NCI-H2107 (cell line): ENCODE measurements at places on chromosomes 5 and 9.
A peak's percentile ranks its signal among the peaks of the same experiment; 100 is the strongest.

DNA sequence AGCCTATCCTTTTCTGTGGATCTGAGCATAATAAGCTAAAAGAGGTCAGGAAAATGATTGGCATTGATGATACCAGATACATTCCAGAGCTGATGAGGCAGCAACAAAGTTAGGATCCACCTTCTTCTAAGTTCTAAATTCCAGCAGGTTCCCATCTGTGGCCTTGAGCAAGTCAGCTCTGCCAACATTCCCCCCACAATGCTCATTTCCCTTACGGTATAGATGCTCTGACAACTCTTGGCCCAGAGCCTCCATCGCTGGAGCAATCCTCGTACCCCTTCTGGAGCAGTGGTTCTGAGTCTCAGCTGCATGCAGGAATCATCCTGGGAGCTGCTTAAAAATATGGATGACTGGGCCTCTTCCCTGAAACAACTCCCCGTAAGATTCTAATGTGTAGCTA is 78.1 kb downstream of the MED27 start:
- no peak for DNase-seq

- DNase-seq, result peak; percentile 8
These were observed at the start of gene NME5 for GRCh38 chr5:138138949-138139780. Gene NME5 (minus strand): TSS chr5:138139428. CDS start chr5:138138780, 648 bp downstream.

GRCh38 chr5:109863752-109864151 is 174.0 kb downstream of the MAN2A1 start:
- DNase-seq, result no peak

DNA sequence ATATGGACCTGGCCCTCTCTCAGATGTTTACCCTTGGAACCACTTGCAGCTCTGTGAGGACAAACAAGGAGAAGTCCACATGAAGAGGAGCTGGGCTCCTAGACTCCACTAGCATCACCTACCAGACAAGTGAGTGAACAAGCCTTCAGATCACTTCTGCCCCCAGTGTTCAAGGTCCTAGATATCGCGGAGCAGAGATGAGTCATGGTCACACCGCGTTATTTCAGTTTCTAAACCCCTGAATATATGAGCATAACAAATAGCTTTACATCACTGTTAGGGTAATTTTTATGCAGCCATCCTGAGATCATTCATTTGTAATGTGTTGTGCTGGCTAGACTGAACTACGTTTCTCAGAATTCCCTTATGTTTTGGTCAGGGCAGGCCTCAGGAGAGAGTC is 77.0 kb upstream of the DAP start:
- DNase-seq, result no peak

GRCh38 chr5:157718519-157718918 is 12.7 kb upstream of the THG1L start:
- no peak for DNase-seq

DNA sequence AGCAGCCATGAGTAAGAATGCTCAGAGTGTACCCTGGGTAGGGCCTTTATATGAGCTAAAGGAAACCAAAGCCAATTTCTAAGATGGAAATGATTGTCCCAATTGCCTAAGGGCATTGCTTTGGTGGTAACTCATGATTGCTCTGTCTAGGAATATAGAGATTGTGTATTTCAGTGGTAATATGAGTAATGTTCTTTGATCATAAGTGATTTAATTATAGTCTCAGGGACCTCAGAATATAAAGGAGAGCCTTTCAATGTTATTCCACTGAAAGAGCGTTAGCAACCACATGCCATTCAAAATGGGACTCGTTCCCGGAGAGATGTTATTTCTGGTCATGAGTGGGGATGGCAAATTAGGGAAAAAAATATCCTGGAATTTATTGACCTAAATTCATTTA is 340.5 kb downstream of the ARHGEF28 start:
- peak; percentile 16 for DNase-seq

DNA sequence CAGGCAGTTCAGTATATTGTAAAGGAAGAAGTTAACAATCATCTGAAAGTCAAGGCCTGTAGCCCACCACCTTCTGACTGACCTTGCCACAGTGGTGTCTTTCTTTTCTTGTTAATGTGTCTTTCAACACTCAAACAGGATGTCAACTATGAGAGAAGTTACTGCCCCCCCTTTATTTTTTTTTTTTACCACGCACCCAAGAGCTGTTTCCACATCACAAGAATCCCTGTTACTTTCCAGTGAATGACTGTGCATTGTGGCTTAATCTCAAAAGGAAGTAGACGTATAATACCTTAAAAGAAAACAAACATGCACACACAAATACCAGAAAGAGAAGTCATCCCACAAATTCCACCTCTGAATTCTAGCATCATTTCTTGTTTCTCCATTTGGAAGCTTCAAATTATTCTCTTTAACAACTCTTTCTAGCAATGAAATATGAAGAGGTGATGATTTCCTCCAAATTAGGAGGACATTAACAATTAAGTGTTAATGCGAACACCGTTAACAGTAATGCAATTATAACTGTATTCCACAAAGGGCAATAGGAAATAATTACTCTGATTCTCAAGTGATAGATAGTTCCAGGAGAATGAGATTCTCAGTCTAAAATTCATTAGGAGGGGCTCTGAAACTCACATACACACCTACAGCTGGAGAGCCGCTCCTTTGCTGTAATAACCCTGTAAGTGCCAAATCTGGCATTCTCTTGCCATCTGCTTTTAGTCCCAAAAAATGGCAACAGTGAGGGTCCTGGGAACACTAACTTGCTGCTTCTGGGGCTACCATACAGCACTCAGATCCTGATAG is 201.0 kb downstream of the EFNA5 start:
- no peak for DNase-seq

DNA sequence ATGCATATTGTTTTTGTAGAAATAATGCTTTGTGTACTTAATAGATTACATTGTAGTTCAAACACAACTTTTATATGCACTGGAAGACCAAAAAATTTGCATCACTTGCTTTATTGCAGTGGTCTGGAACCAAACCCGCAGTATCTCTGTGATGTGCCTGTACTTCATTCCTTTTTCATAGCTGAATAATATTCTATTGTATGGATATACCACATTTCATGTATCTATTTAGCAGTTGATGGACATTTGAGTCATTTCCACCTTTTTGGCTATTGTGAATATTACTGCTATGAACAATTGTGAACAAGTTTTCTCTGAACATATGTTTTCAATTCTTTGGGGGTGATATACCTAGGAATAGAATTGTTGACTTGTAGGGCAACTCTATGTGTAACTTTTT is 40.1 kb downstream of the ITGA1 start:
- no peak for DNase-seq

GRCh38 chr9:127124111-127124531 is 1.7 kb upstream of the ANGPTL2 start:
- no peak for DNase-seq

DNA sequence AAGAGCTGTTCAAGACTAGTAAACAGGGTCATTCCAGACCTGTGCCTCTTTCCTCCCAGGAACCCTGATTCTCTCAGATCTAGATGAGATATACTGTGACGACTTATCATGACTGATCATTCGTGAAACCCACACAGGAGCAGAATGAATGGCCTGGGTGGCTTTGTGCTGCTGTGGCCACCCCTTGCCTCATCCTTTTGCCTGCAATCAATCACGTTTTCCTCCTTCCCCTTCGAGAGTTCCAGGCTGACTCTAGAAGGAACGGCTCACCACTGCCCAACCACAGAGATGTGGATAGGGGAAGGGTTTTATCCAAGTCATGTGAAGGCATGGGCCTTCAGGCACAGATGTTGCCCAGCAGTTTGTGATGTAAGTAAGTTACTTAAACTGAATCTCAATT is 5.8 kb downstream of the ANXA6 start:
- no peak for DNase-seq

GRCh38 chr5:115402092-115402491 is 105.6 kb upstream of the CCDC112 start:
- no peak for DNase-seq

DNA sequence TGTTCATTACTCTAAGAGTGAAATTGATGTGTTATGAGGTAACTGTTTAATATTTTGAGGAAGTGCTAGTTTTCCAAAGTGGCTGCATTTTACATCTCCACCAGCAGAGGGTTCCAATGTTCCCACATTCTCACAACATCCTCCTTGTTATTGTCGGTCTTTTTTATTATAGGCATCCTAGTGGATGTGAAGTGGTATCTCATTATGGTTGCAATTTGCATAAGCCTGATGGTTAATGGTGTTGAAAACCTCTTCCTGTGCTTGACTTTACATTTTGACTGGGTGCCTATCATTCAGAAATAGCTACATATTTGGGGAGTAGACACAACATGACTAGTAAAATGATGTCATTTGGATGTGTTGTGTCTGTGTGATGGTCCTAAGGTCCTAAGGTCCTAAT is 143.6 kb downstream of the MRPS30 start:
- peak; percentile 41 for DNase-seq

DNA sequence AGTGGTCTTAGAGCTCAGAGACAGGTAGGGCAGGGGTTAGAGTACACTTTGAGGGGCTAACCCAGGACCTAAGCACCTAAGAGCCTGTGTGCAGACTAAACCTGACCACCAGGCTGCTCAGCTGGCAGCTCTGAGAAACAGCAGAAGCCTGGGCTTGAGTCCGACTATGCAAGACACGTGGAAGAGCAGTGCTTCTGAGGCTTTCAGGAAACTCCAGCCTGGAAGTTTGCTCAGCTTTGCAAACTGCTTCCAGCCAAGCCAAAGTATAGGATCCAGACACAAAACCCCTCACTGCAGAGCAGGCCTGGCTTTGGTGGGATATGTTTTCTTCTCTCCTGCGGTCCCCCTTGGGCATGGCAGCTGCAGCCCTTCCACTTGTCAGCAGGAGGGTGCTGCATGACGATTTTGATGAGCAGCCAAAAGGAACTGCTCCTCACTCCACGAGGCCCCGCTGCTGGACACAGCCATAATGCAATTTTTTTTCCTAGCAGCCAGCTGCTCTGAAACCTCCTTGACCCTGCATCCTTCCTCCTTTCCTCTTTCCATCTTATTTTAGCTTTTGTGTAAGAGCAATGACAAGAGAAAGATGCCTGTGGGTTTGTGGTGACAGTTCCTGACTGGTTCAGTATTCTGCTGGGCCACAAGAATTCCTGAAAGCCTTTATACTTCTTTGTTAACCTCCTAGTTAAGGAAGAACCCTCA is 123.1 kb downstream of the LIFR start:
- no peak for DNase-seq

- no peak for DNase-seq
These were observed at the start of gene CDH18 for GRCh38 chr5:19987612-19988361. Gene CDH18 (minus strand): TSS chr5:19988200. CDS start chr5:19838986, 149,214 bp downstream.

DNA sequence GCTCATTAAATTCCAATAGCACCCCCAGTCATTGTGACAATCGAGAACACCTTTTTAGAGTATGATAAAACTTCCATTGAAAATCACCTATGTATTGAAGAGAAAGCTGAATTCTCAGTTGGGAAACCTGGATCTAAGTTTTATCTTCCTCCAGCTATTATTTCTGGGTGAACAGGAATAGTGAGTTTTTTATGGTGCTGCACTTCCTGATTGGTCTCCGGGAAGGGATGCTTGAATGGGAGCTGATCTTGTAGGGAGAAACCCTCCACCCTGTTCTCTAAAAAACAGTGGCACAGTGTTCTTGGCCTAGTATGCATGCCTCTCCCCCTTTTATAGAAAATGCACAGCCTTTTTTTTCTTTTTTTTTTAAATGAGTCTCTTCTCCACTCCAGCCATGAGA is 112.2 kb downstream of the ACTBL2 start:
- DNase-seq, result no peak

GRCh38 chr9:131238402-131239021 is 37.8 kb downstream of the FAM78A start:
- DNase-seq, result no peak

DNA sequence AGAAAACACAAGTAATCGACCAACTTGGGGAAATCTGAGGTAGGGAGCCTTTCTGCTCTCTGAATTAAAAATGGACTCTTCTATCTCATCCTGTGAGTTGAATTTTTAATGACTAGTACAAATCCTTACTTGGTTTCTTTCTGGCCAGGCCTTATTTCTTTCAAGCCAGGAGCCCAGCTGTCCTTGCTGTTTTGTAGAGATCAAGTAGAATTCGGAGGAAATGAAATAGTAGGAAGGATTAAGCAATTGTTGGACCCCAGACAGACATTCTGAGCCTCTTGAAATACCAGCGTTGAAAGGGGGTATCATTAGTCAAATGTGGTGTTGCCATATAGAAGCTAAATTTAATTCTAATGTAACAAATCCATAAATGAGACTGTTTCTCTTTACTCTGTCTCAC is 53.7 kb upstream of the SMIM15 start:
- no peak for DNase-seq

- DNase-seq, result no peak
These were observed 1.8 kb upstream of the ENTPD2 start for GRCh38 chr9:137055385-137056364.

DNA sequence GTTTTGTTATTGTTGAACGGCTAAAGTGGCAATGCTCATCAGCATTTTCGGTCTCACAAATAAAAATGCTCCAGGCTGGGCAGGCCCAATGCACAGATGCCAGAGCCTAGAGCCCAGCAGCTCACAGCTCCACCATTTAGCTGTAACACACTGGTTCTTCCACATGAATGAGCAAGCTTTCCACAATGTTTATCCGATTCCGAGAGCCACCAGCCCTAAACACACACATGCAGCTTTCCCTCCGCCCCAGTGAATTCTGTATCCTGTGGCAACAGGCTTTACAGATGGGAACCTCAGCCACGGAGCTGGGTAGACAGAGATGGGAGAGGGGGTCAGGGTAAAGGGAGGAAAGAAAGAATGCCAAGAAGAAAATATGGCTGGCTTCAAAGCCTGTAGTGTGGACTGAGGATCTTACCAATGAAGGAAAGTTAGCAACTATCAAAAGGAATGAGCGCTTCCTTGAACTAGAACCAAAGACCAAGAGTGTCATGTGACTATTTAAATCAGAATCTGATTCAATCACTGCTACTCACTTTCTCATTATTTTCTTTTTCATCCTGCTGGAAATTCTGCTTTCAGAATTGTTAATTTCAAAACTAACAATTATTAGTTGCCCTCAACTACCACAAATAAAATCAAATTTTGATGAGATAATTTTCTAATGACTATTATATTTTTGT is 77.1 kb downstream of the MRPS27 start:
- DNase-seq, result no peak

DNA sequence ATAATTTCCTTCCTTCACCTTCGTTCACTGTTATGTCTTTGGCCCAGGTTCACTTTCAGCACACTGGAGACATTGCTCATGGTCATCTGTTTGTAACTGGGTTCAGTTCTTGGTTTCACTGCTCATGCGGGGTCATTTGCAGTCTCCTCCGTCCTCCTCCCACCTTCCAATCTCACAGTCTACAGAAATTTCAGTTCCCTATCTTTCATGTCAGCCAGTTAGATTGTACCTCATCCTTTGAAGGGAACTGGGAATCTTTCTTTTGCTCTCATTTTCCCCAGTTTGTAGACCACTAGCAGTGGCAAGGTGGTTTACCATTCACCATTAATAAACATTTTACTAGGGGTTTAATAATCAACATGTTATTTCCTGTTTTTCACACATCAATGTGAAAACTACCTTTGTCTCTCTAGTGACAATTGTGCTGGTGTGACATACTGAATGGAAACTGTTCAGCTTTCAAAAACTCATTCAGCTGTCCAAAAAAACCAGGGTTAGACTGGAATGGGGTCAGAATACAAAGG is 100.9 kb upstream of the IL6ST start:
- DNase-seq, result no peak

- no peak for DNase-seq
These were observed 26.7 kb downstream of the PWWP2A start for GRCh38 chr5:160092514-160092913.
